IPS-NIHi11 (cell line): ENCODE measurements at places on chromosomes 2 and 18.

- DNase-seq: no peak
Measured at GRCh38 chr2:95300450-95300849, 3.3 kb downstream of the KCNIP3 start.

DNA sequence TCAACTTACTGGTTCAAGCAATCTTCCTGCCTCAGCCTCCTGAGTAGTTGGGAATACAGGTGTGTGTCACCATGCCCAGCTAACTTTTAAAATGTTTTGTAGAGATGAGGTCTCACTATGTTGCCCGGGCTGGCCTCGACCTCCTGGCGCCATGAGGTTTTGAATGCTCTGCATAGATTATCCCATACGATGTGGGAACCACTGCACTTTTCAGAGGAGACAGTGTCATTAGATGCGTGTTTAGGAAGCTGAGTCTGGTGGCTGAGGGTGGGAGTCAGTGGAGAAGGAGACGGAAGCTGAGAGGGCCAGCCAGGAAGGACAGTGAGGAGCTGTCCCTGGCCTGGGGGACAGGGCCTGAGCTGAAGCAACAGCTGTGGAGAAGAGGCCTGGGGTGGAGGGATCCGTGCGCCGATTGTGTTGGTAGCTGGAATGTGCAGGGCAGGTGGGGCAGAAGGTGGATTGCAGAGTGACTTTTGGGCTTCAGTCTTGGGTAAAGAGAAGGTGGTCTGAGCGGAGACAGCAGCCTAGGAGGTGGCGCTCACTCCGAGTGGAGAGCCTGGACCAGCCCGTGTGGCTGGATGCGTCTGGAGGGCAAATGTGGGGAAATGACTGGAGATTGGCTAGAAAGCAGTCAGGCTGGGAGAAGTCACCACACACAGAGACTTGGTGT lies 68.0 kb downstream of the LDLRAD4 start:
- no peak for DNase-seq

GRCh38 chr2:61328707-61329251 lies 142.1 kb downstream of the USP34 start:
- no peak for DNase-seq

- DNase-seq: no peak
Measured at GRCh38 chr2:55169359-55169758, 62.7 kb downstream of the CLHC1 start.

GRCh38 chr2:197293252-197294007 lies 17.1 kb downstream of the ANKRD44 start:
- DNase-seq: no peak

- DNase-seq: no peak
Measured at GRCh38 chr2:230140667-230141066, 71.9 kb upstream of the SLC16A14 start.

DNA sequence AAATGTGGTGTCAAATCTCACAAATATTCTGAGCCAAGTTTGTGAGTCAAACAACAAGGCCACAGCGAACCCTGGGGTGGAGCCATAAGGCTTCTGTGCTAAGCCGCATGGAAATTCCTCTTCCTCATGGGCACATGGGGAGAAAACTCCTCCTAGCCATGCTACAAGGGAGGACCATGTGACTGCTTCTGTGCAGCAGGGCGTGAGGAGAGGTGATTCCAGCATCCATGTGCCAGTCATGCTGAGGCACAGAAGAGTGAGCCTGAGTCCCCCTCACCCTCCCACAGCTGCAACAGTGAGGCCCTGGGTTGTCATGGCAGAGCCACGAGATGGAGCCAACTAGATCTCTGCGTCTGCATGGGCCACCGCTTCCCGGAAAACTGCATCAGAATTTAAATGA lies 488.8 kb upstream of the RAB6C start:
- DNase-seq: peak; percentile 16

- DNase-seq: no peak
Measured at GRCh38 chr2:48605482-48606175, 12.0 kb upstream of the GTF2A1L start.

DNA sequence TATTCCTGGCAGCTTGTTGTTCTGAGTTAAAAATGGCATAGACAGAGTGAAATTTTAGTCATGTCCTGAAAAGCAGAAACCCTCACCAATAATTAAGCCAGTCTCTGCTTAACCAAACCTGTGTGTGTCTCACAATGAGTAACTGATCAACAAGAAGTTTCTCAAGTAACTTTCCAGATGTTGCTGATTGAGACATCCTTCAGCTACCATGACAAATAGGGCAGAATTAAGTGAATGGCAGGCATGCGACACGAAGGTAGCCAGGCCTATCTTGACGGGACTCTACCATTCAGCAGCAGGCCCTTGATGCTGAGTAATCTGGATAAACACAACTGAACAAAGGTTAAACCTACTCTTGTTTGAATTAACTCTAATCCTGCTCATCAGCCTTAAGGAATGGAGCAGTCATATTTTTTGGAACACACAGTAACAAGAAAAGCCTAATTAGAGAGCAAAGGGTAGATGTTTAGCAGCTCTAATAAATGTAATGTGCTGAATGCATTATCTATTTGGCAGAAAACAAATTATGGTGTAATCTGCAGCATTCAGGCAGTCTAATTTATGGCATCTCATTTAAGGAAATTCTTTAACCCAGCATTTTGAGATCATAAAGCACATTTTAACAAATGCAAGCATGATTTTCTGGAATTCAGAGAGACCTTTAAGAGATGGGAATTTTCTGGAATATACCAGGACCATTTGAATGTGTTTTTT lies 159.5 kb upstream of the EPHA4 start:
- DNase-seq: no peak

- DNase-seq: no peak
Measured at GRCh38 chr2:11027195-11027594, 115.5 kb downstream of the KCNF1 start.

DNA sequence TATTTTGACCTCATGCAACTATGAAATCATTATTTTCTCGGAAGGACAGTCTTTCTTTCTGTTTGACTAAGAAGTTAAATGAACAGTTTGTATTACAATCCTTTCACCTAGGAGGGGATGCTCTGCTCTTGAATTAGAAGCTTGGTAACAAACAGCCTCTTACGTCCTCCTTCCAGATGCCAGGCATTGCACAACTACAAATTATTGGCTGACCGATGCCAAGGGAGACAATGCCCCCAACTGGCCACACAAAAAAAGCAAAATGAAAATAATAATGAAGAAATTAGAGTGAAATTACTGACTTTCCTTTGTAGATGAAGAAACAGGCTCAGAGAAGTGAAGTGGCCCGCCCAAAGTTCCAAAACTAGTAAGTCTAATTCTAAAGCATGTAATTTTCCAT lies 177.9 kb downstream of the CYRIA start:
- peak; percentile 46 for DNase-seq

DNA sequence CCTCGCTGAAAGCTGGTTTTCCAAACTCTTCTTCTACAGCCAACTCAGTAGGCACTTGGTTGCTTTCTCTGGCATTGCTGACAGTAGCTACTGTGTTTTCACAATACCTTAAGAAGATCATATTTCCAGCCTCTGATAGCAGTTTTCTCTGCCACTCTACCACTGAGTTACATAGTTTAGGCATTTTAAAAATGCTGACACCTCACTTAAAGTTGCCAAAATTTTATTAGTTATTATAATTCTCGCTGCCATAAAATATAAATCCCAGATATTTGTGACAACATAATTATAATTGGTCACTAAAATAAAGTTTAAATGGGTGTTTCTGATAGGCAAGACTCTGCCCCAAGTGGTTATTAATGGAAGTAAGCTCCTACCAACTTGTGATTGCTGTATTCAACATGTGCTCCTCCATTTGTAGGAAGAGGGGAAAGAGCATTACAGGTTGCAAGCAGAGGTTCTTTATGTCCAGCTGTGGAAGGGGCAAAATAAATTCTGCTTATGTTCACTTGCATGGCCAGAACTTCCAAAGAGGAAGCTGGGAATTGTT lies 1202.8 kb downstream of the CNTNAP5 start:
- DNase-seq: peak; percentile 24

GRCh38 chr2:167212014-167212648 lies 323.9 kb downstream of the XIRP2 start:
- peak; percentile 50 for DNase-seq
